Activated naive CD4-positive, alpha-beta T cell treated with anti-CD3 and anti-CD28 coated beads, Interleukin-2, amount 50 U/mL, for 72 hours (primary cell): ENCODE measurements at places on chromosomes 1 and 21. TPM values are rescaled to one million over a fixed set of nuclear protein-coding genes. Genes with fewer than 3 reads are reported as not detected.
A peak's percentile ranks its signal among the peaks of the same experiment; 100 is the strongest.

DNA sequence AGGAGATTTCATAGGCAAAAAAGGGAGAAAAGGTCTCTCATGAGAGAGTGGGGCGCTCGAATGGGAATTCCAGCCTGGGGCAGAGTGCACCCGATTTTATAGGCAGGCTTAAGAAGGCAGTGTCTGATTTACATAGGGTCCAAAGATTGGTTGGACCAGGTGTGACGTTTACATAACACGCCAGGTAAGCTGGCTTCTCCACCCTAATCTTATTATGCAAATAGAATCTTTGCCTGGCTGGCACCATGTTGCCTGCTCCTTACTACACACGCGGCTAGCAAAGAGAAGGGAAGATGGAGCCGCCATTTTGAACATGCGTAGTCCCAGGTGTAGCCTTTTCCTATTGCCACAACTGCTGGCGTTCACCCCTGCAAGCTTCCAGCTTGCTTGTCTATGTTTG lies 103.7 kb downstream of the SLC16A1 start:
- no peak for DNase-seq

GRCh38 chr1:3264456-3264855 lies 190.0 kb upstream of the ARHGEF16 start:
- no peak for DNase-seq

- DNase-seq = no peak
Observed at GRCh38 chr1:107439567-107439966, 298.7 kb downstream of the NTNG1 start.

DNA sequence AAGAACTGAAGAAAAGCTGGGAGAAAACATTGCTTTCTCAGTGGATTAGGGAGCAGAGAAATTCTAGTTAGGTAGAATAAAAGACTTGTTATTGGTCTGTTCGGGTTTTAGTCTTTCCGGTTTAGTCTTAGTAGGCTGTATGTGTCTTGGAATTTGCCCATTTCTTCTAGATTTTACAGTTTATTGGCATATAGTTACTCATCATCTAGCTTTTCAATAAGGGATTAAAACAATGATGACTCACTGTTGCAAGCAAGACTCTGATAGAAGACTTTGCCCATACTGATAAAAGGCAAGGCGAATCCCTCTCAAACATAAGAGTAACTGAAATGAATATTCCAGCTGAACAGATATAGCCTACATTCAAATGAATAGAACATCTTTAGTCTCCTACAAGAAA lies 62.3 kb downstream of the GPR137B start:
- no peak for DNase-seq

DNA sequence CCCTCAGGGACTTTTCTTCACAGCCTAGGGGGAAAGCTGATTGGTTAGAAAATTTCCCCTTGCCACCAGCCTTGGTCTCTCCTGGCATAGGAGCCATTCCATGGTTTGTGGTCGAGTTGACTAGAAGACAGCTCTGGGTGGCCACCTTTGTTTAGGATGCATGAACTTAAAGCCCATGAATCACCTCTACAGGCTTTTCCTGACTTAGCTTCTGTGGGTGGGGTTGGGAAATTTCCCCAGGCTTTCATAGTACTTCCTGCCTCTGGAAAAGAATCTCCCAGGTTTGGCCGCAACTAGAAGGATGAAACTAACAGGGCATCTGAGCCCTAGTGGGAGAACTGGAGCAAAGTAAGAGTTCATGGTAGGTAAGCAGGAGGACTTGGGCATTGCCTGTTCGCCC lies 72.6 kb downstream of the SNRPE start:
- DNase-seq = no peak

- peak; percentile 28 for DNase-seq
Observed at GRCh38 chr1:201268604-201269151, 14.6 kb upstream of the PKP1 start.

- no peak for DNase-seq
Observed at GRCh38 chr21:45109831-45110492, 35.6 kb downstream of the ADARB1 start.

- no peak for DNase-seq
Observed at GRCh38 chr1:66261364-66261763, 272.6 kb upstream of the SGIP1 start.

- no peak for DNase-seq
Observed at GRCh38 chr1:66774438-66774837, 22.2 kb downstream of the DYNLT5 start.

- no peak for DNase-seq
Observed at GRCh38 chr1:150256554-150257341, 826 bp upstream of the CA14 start.

GRCh38 chr1:25117233-25117823 lies 115.0 kb downstream of the SYF2 start:
- DNase-seq = peak; percentile 46

GRCh38 chr1:98929437-98929836 lies 75.2 kb downstream of the PLPPR5 start:
- no peak for DNase-seq

GRCh38 chr1:60621368-60621851 lies 461.0 kb upstream of the NFIA start:
- DNase-seq = no peak

DNA sequence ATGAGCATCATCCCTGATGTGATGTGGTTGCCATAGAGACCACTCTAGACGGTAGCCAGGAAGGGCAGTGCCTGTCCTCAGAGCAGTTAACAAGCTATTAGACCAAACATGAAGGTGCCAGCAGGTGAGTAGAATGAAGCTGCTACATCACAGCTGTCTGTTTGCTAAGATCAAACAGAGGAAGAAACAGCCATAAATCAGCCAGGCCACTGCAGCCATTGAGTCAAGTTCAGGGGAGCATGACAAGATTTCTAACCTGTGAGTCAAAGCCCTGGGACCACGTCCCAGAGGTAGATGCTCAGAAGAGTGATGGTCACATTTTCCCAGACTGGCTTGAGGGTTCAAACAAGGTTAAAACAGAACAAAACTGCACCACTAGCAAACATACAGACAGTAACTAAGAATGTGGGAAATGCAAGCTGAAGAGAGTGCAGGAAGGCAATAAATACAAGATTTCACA lies 450.6 kb upstream of the DAB1 start:
- no peak for DNase-seq

DNA sequence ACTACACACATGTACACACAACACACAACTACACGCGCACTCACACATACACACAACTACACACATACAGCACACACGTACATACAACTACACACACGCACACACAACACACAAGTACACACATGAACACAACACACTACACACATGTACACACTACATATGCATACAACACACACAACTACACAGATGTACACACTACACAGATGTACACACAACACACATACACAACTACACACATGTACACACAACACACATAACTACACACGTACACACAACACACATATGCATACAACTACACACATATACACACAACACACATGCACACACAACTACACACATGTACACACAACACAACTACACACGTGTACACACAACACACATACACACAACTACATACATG lies 318.6 kb downstream of the CAMTA1 start:
- no peak for DNase-seq

The GLIS1 gene
- total RNA-seq = not detected

The RGS13 gene
- total RNA-seq = not detected

The PEA15 gene
- total RNA-seq = 37.2 TPM

The EFNA1 gene
- total RNA-seq = 0.68 TPM
